Stimulated activated CD8-positive, alpha-beta memory T cell treated with anti-CD3 and anti-CD28 coated beads, Interleukin-4, amount 100 ng/mL, for 1 hour (primary cell): ENCODE measurements at places on chromosomes 5 and 9.

- no peak for DNase-seq
Measured at GRCh38 chr9:78618735-78619134, 321.8 kb downstream of the PSAT1 start.

DNA sequence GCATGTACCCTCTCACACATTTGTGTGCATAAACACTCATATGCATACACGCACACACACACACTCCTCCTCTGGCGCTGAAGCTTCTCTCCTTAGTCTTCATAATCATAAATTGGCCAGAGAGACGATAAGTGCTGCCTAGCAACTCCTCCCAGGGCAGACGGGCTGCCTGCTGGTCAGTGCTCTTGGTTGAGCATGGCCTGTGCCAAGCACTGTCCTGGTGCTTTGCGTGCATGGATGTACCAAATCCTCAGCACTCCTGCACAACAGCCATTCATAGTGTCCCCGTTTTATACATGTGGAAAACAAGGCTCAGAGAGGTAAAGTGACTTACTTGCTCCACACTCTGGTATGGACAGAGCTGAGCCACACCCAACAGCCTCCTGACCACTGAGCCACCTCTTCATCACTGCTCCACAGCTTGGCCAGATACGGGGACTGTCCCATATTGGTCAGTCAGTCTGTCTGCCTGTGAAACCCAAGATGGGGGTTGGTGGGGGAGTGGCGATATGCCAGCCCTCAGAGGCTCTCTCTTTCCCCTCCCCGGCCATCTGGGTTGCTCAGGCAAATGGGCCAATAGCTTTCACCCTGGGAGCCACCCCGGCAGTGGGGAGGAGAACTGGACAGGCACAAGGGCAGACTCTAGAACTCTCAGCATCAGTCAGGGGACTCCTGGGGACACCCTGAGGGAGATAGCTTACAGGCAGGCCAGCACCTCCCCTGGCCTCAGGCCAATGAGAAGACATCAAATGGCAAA, 64.3 kb upstream of the GARNL3 start:
- DNase-seq: no peak

GRCh38 chr5:112333331-112333781, 85.7 kb downstream of the EPB41L4A start:
- DNase-seq: no peak

GRCh38 chr9:75138260-75139040, 50.1 kb downstream of the OSTF1 start:
- no peak for DNase-seq

GRCh38 chr5:157236423-157236822, 29.5 kb upstream of the CYFIP2 start:
- no peak for DNase-seq

DNA sequence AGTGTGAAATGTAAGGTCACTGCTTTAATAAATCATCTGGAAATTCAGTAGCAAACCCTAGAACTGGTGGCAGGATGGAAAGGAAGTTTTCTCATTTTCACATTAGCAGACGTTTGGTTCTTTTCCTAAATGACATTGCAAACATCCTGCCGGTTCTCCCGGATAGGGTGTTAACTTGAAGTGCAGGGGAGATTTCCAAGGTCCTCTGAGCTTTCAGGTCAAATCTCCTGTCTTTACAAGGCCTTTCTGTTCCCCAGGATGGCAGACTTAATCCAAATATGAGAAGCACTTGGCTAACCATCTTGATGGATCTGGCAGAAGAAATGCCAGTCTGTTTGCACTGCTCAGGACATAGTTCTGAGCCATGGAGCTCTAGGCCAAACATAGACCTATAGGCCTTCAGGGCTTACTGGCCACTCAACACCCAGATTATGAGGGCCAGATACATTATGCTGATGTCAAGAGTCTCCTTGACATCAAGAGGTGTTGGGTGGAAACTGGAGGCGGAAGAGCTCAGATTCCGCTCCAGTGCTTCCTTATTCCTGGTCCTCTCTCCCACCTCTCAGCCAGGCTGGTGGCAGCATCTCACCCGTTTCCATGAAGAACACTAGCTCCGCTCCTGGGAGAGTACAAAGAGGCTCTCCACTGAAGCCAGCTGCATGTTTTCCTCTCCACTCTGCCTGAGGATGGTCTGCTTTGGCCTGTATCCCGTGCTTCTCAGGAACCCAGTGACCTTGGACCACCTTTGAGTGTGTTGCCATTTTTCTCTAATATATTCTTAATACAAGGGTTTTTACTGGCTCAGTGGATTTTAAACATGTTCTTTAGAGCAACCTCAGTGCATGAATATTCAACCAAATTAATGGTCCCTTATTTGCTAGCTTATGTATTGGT, 61.0 kb downstream of the RALGPS1 start:
- DNase-seq: no peak

DNA sequence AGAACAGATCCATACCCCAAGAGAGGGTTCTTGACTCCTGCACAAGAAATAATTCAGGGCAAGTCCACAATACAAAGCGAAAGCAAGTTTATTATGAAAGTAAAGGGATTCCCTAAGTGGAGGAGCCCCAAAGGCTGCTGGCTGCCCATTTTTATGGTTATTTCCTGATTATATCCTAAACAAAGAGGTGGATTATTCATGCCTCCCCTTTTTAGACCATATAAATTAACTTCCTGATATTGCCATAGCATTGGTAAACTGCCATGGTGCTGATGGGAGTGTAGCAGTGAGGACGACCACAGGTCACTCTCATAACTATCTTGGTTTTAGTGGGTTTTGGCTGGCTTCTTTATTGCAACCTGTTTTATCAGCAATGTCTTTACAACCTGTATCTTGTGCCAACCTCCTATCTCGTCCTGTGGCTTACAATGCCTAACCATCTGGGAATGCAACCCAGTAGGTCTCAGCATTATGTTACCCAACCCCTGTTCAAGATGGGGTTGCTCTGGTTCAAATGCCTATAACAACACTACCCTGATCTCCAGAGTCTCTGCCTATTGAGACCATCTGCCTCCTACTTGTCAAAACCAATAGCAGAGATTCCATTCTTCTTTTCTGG, 154.4 kb upstream of the GRAMD2B start:
- DNase-seq: no peak

- no peak for DNase-seq
Measured at GRCh38 chr5:133006653-133007052, 19.7 kb downstream of the ZCCHC10 start.

GRCh38 chr9:94168203-94169000, 84.1 kb downstream of the PTPDC1 start:
- no peak for DNase-seq

GRCh38 chr5:142677198-142677597, 8.7 kb downstream of the FGF1 start:
- DNase-seq: no peak

- DNase-seq: no peak
Measured at GRCh38 chr9:134403682-134404301, 77.5 kb downstream of the RXRA start.

DNA sequence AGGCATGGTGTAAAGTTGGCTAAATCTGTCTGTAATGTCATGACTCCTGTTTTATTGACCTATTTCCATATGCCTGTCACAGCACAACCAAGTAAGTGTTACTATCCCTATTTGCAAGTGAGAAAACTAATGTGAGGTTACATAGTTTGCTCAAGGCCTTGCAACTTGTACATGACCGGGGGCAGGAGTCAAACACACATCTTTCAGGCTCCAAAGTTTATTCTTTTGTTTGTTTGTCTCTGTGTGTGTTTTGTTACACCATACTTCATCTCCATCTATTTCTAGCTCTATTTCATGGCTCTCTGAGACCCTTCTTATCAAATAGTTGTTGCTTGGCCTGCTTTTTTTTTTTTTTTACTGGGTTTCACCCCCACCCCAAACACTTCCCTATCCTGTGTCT, 70.2 kb downstream of the CMYA5 start:
- no peak for DNase-seq

DNA sequence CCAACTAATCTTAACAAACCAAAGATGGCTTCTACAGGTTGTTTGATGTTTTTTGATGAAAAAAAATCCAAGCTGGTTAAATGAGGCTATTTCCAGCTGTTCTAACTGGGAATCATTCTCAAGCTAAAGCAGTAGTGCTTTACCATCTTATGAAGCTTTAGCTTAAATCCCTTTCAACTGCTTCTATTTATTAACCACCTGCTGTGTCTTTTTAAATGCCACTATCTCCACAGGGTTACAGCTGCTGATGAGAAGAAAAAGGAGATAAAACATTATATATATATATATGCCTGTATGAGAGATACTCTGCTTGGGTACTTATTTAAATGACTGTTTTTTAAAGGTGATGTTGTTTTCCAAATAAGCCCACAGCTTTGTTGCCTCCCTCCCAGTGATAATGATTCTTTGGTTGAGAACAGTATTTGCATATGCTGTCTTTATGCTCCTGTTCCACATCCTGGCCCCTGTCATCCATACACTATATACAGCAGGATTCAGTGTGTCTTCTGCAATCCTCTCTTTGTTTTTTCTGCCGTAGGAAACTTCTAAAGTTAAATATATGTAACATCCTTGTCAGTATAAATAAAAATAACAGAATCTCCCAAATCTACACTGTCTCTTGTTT, 164.0 kb downstream of the PAM start:
- DNase-seq: no peak

DNA sequence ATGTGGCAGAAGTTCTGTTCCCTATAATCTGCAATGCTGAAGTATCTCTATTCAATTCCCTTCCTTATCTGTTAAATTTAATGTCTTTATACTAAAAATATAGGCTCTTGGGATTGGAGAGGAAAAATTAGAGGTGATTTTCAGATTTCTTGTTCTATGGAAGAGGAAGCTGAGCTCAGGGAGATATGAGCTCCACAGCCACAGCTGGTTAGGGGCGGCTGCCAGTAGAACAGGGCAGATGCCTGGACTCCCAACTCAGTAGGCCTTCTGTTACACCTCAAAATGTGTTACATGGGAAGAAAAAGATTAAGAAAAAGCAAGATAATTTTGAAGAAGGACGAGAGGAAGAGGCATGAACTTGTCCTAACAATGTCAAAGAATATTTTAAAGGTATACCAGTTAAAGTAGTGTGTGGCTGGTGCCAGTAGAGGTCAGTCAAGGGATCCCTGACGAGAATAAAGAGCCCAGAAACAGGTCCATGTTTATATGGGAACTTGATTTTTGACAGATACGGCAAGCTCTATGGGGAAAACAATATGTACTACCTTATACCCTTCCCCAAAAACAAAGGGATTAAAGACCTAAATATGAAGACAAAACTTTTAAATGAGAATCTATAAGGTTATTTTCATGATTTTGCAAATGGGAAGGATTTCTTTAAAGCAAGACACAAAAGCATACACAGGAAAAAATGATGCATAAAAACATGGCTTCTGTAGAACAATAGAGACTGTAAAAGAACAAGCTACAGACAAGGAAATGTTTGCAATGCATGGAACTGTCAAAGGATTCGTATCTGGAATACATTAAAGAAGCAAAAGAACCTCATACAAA, 28.7 kb downstream of the DNAJC21 start:
- no peak for DNase-seq

DNA sequence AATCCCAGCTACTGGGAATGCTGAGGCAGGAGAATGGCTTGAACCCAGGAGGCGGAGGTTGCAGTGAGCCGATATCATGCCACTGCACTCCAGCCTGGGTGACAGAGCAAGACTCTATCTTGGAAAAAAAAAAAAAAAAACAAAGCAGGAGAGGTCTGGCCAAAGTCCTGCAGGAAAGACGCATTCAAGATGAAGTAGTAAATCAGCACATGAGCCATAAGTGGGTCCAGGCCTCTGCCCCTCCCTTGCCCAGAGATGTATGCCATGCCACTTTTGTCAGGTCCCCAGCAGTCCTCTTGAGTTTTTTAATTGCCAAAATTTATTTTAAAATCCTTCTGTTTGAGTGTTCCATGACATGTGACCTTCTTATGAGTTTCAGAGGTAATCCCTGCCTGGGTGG, 8.5 kb upstream of the PHF19 start:
- no peak for DNase-seq

DNA sequence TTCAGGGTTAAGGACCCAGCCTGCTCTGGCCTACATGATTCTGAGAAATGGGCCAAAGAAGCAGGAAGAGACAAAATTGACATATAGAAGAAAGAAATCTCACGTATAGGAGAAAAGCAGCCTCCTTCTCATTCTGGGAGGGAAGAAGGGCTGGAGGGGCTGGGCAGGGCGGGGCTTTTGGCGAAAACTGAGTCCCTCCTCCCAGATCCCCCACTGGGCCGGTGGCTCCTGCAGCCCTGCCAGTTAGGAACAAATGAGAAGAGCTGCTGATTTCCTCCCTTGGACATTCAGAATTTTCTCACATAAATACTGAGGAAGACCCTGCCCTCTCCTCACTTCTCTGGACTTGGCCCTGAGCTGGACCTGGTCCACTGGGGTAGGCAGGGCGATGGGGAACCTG, at the start of gene WNT8A:
Gene WNT8A (plus strand): TSS at position 332 of the 400 bp plus-strand sequence. CDS start 95 bp downstream, outside the sequence.
- DNase-seq: no peak
